ENCODE measurements at places on chromosomes 5 and 9.

GRCh38 chr9:21611891-21612290 lies 129.8 kb upstream of the IFNE start:
- no peak for DNase-seq

- DNase-seq = no peak
Observed at GRCh38 chr9:72931437-72931836, 21.4 kb downstream of the ALDH1A1 start.

DNA sequence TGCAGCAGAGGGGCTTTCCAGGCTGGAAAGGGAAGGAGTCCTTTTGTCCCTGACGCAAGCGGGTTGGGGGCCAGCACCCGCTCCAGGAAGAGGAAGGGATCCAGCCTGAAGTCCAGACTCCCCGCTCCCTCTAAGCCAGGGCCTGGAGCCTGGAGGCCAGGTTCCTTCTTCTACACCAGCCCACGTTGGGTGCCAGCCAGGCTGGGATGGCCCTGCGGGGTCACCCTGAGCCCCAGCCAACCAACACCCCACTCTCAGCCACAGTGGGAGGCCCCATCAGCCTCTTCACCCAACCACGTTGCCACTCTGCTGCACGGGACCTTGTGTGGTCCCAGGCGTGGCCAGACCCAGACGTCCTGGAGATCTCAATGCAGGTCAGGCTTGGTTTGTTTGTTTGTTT lies 970 bp upstream of the FUT7 start:
- no peak for DNase-seq

GRCh38 chr5:43298443-43298842 lies 14.8 kb downstream of the HMGCS1 start:
- DNase-seq = no peak

DNA sequence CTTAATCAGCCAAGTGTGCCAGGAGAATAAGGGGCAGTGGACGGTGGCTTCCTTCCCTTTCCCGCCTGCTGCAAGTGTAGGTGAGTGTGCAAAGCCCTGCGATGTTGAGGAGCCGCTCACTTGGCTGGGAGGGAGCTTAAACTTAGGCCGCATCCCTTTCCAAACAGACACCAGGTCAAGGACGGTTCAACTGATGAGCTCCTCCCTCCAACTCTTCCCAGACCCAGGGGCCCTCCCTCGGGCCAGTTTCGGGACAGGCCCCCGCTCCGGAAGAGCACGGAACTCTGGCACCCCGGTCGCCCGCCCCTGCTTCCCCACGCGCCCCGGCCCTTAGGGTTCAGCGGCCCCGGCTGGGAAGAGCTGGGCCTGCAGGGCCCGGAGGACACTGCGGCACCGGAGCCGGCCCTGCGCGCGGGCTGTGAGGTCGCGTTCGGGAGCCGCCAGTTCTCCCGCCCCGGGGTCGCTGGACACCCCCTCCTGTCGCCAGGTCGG lies 481 bp downstream of the MRPL36 start:
- DNase-seq = no peak

All from hematopoietic multipotent progenitor cell treated with erythropoietin and hydrocortisone succinate and interleukin-3 and kit ligand, for 17 days (in vitro differentiated cells).